ENCODE measurements at places on chromosomes 7 and 10. TPM values are rescaled to one million over a fixed set of nuclear protein-coding genes. Genes with fewer than 3 reads are reported as not detected.

The AGBL3 gene
- 2.8 TPM for total RNA-seq

The TMEM229A gene
- total RNA-seq: not detected

The NKX6-2 gene
- total RNA-seq: not detected

The PPP1R3A gene
- total RNA-seq: not detected

The VSIR gene
- total RNA-seq: 68.4 TPM

The DIP2C gene
- 0.26 TPM for total RNA-seq

The ACSL5 gene
- 64.4 TPM for total RNA-seq

The TUBAL3 gene
- not detected for total RNA-seq

The RARRES2 gene
- total RNA-seq: not detected

The CRYGN gene
- not detected for total RNA-seq

The CYP26C1 gene
- total RNA-seq: 0.05 TPM

The INMT gene
- total RNA-seq: 0.12 TPM

The AP4M1 gene
- 10.6 TPM for total RNA-seq

The FZD8 gene
- 0.35 TPM for total RNA-seq

The OIT3 gene
- total RNA-seq: not detected

The ZNF804B gene
- not detected for total RNA-seq

The HSPA12A gene
- not detected for total RNA-seq

The TNS3 gene
- 0.23 TPM for total RNA-seq
